Renal cortical epithelial cell (primary cell): ENCODE measurements at places on chromosomes 5 and 9. TPM values are rescaled to one million over a fixed set of nuclear protein-coding genes. Genes with fewer than 3 reads are reported as not detected.
A peak's percentile ranks its signal among the peaks of the same experiment; 100 is the strongest.

SLC12A7 gene
- 35.8 and 42.2 TPM in 2 replicates for total RNA-seq

GRCh38 chr5:57721226-57721625, 238.6 kb upstream of the ACTBL2 start:
- no peak for DNase-seq

DNA sequence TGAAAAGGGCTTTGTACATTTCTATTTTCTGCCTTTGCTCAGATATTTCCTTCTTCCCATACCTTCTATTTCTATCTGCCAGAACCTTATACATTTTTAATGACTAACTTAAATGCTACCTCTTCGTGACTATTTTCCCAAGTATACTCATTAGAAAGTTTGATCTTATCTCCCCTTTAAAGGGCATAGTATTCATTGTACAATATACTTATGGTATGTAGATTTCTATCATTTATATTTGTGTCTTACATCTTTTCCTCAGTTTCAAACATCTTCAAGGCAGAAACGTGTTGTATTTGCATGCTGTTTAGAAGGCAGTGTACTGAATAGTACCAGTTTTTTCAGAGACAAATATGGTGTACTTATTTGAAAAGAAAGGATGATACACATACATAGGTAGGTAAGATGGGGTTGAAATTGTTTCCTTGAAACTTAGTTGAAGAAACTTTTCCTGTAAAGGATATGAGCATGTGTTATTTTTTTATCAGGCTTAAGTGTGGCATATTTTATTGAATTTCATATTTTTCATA, 518.1 kb upstream of the NUDT12 start:
- no peak for DNase-seq

PDE6A gene
- total RNA-seq = 0.10 TPM in 1 of 2 replicates, not detected in the other

GRCh38 chr5:58871648-58872242, 288.9 kb downstream of the RAB3C start:
- DNase-seq = peak; percentile 47

DNA sequence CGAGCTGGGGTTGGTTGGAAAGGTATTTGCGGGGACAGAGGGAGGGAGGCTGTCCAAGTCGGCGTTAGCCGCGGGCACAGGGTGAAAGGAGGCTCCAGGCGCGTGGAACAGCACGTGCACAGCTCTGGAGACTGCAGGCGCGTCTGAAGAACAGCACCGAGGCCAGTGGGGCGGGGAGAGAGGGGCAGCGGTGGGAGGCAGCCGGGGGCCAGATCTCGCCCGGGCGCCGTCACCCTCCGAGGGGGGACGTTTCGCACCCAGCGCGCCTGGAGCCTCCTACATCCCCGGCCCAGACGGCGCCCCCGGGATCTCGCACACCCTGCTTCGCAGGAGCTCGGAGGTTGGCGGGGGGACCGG, 79.6 kb downstream of the NTNG2 start:
- no peak for DNase-seq

DNA sequence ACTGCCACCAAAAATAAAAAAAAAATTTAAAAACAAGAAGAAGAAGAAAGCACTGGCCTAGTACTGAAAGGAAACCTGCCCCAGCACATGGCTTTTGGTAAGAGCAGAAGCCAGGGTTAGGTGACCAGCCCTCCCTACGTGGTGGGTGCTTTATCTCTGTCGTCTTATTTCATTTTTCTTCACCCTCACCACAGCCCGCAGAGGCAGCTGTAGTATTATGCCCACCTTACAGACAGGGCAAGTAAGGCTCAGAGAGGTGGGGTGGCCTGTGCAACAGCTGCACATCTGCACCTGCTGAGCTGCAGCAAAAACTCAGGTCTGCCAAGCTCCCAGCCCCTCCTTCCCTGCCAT, 140.8 kb upstream of the LMX1B start:
- no peak for DNase-seq

ZFP2 gene
- total RNA-seq = 1.2 and 6.4 TPM in 2 replicates

DNA sequence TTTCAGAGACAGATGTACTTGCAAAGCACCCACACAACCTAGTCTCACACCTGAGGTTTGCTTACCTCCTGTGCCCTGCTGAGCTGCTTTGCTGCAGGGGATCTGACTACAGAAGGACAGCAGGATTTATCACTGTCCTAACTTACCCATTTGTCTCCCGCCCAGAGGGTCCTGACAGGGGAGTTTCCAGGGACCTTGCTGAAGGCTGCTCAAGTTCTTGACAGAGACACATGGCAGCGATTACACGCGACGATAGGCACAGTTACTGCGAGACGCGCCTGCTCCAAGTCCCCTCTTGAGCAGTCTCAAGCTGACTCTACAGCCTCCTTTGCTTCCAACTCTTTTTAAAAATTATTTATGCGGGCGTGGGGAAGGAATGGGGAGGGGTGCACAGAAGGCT, 24.6 kb upstream of the GALNT10 start:
- no peak for DNase-seq

- no peak for DNase-seq
These were observed 69.4 kb downstream of the LMNB1 start for GRCh38 chr5:126846344-126846743.

CACFD1 gene
- 9.2 and 22.0 TPM in 2 replicates for total RNA-seq

C8G gene
- 0.10 and 1.7 TPM in 2 replicates for total RNA-seq

DNA sequence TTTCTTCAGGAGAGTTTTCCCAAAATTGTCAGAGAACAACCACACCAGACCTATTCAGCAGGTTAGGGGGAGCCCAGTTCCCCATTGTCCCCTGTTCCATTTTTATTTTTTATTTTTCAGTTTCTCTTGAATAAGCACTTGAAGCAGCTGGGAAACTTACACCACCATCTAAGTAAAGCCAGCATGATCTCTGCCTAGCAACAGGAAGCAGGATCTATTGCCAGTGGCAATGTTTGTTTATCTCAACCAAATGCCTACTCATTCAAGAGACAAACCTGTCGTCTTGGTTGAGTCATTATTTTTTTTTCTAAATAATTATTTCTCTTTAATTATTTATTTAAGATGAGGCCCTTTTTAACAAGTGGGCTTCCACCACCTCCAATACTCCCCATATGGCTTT, 379.3 kb downstream of the PLK2 start:
- peak; percentile 83 for DNase-seq

DNA sequence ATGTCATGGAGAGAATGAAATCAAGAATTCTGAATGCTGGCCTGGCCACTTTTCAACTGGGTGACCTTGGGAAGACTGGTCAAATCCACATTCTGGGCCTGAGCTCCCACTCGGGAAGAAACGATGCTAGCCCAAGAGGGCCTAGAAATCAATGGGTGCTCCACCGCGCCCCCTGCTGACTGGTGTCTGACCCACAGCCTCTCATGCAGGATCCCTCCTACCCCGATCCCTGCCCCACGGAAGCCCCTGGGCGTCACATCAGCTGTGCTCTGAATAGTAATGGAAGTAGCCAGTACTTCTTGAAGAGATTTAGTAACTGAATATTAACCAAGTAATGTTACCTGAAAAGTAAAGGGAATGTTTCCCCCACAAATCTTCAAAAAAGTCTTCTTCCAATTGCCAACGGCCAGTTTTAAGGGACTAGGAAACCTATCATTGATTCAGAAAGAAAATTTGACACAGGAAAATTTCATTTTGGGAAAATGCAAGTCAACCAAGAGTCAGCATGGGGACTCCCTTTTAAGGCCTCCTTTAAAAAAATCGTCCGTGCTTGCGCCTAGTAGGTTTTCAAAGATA, 43.9 kb downstream of the CRB2 start:
- no peak for DNase-seq

C7 gene
- not detected in 2 replicates for total RNA-seq

- DNase-seq = no peak
These were observed 164.9 kb upstream of the IRX1 start for GRCh38 chr5:3430691-3431090.

GRCh38 chr5:177967221-177967887, 28.7 kb downstream of the PROP1 start:
- no peak for DNase-seq

MLANA gene
- 0.05 TPM in 1 of 2 replicates, not detected in the other for total RNA-seq

SLC6A3 gene
- not detected in 2 replicates for total RNA-seq

SFXN1 gene
- 106 and 123 TPM in 2 replicates for total RNA-seq

DNA sequence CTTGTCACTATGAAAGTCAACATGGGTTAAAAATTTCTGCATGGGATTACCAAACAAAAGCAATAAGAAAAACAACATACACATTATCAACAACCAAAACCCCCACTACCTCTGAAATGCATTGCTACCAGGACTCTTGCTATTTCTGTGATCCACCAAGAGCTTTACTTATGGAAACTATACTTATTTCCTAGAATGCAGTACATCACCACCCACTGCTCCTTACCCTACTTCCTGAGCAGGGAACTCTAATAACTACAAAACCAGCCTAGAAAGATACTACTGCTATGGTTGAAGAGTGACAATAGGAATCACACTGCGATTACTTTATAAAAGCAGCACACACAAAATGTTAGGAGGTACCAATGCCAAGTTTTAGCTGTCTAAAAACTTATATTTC, 22.2 kb downstream of the LURAP1L start:
- DNase-seq = no peak

DNA sequence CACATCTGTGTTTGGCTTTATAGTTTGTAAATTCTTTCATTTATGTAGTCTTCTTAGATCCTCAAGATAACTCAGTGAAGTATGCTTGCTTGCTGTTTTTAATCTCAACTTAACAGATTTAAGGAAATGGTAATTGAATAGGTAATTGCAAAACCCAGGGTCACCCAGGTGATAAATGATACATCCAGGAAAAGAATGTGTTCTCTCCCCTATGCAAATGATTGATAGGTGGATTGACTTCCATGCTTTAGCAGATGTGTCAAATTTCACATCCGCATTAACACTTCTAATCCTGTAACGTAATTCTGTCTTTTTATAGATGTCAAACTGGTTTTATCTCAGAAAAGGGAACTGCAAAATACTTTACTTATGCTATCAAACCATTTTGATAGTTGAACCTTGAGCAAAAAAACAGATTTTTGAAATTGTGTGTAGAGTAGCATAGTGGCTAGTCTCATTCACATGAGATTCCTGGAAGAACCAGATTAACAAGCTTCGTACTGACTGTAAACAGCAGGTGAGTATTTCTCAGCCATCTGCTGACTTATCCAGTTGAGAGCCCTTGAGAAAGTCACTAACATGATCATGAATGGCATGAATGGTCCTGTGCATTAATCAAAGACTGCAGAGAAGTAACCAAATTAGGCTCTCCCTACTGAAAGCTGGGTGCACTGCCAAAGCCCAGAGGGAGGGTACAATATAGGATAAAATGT, 86.7 kb upstream of the PAM start:
- no peak for DNase-seq

DNA sequence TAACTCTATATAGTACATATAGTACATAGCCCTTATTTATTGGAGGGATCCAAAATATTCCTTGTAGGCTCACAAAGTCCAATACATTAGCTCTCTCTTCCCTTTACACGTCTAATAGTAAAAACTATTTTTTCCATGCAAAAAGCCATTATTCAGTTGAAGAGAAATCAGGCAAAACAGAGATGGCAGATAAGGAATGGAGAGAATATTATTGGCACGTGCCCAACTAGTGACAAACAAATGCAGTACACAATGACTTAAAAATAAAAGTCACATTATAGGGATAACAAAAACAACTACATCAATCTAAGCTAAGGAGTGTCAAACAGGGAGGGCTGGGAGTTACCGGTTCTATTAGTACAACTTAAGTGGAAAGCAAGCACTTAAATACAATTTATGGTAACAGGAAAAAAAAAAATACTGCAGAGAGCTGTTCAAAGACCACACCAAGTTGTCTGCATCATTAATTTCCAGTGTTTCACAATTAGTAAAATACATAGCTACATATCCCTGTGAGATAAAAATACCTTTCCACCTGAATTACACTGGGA, 4.1 kb upstream of the SCAI start:
- DNase-seq = peak; percentile 27

IFNA13 gene
- total RNA-seq = not detected in 2 replicates

DNA sequence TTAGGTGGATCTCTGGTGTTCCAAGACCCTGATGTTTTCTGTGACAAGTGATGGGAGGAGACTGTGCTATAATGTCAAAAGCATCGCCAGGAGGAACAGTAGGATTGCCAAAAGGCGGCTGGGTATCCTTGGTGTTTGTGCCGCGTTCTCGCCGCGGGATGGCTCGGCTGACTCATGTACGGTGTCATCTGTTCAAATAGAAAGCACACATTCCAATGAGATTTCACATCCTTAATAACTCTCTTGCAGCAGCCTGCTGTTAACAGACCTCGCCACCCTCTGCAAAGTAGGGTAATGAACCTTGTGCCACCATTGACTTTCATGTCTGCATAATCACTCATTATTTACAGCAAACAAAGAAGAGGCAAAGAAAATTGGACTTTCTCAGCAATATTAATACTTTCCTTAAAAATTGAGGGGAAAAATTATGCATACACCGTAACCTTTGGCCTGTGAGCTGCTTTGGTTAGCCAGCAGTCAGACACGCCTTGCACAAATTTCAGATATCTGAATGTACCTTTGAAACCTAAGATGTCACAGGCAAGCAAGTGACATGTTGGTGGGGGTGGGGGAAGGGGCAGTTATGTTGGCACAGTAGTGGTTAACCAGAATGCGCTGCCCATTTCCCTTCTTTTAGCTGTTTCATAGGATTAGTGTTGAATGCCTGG, 289.4 kb downstream of the EFNA5 start:
- peak; percentile 79 for DNase-seq

GRCh38 chr5:94217216-94217615, 401.2 kb downstream of the KIAA0825 start:
- no peak for DNase-seq

RAD50 gene
- 17.4 and 58.0 TPM in 2 replicates for total RNA-seq

DNA sequence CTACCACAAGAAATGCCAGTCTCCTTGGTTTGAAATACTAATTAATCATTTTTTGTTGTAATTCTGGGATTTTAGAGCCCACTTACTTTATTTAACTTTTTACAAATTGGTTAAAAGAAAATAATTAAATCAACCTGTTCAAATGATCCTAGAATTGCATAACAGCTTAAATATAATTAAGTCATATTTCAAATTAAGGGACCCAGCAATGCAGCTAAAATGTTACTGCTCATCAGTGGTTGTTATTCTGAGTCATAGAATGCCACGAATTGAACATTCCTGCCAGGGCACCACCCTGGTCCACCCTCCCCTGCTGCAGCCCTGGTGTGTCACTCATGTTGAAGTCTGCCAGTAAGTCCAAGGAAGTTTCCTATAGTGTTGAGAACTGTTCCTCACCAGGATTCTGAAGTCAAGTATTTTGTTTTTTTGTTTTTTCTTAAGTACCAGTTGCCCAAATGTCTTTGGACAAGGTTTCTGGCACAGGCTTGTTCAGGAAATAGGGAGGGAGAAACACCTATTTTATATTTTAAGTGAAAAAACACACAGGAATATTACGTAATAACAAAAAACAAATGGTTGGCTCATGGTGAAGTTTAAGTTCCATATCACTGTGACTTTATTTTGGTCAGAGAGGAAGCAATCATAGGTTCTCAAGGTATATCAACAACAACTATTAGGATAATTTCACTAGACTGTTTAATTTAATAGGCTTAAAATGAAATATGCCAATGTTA, 4.3 kb upstream of the ITGA1 start:
- DNase-seq = peak; percentile 69

VCP gene
- 396 and 420 TPM in 2 replicates for total RNA-seq

DNA sequence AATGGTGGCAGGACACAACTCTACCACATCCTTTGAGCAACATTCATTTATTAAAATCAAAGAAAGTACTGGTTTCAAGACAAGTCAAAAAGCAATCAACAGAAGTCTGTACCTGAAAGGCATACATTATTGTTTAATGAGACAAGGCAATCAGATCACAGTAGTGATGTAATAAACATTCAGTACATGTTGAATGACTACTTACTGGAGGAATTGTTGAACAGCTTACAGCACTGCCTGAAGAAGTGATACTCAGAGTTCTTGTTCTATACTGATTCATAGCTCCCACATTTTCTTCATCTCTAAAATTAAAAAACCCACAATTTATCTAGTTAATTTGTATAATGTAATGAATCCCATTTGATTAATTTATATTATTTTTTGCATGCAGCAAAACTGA, 18.2 kb downstream of the RIOK2 start:
- DNase-seq = peak; percentile 34

- no peak for DNase-seq
These were observed 13.9 kb upstream of the LPCAT1 start for GRCh38 chr5:1537603-1538154.
